ENCODE measurements at places on chromosomes 2 and 18.
A peak's percentile ranks its signal among the peaks of the same experiment; 100 is the strongest.

GRCh38 chr18:72811047-72811446 is 56.7 kb downstream of the NETO1 start:
- DNase-seq: no peak

DNA sequence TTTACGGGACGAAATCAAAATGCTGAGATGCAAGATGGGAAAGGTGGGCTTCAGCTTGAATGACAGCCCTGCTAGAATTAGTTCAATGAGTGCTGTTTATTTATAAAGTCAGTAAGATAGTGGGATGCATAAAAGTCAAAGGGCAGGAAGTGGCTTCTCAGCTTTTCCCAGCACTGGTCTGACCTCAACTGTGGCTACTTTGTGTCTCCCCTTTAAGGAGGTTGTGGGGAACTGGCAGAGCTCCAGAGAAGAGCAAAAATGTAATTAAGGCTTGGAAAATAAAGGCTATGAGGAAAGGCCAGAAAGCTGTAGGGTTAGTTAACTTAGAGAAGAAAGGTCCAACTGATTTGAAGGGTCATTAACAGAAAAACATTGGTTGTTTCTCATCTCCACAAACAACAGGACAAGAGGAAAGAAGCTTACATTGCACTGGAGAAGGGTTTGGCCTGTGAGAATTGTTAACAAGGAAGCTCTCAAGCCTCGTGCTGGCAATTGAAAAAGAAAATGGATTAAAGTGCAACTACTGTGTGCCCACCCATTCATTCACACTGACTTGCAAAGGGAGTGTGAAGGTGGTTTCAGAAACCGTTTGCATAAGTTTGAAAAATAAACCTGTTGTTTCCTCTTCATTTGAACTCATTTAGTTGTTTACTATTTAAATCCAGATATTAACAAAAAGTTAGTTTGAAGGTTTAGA is 68.8 kb upstream of the CD28 start:
- DNase-seq: no peak

- peak; percentile 42 for DNase-seq
Observed at GRCh38 chr18:76557026-76557575, 62.1 kb upstream of the ZNF516 start.

GRCh38 chr2:74625658-74626425 is 22.3 kb downstream of the M1AP start:
- DNase-seq: no peak

DNA sequence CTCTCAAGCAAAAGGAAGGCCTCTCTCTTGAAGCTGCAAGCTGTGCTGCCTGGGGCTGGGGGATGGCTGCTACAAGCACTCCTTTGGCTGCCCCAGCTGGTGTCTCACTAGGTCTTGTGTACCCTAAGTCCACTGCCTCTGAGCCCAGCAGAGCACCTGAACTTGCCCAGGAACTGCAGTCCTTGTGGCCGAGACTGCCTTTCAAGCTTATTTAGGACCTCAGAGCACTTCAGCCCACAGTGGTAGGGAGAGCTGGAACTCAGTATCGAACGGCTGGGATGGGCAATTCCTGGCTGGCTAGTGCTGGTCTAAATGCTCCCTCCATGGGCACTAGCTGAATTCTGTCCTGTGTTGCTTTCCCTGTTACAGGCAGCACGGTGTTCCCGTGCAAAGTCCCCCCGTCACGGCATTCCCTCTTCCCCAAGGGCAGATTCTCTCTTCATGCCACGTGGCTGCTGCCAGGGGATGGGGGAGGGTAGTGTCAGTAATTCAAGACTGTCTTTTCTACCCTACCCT is 25.9 kb downstream of the STPG4 start:
- DNase-seq: no peak

- DNase-seq: no peak
Observed at GRCh38 chr2:237305579-237305978, 108.4 kb downstream of the COL6A3 start.
